Esophagus squamous epithelium (tissue), 5 donors: ENCODE measurements at places on chromosomes 11 and 22.

DNA sequence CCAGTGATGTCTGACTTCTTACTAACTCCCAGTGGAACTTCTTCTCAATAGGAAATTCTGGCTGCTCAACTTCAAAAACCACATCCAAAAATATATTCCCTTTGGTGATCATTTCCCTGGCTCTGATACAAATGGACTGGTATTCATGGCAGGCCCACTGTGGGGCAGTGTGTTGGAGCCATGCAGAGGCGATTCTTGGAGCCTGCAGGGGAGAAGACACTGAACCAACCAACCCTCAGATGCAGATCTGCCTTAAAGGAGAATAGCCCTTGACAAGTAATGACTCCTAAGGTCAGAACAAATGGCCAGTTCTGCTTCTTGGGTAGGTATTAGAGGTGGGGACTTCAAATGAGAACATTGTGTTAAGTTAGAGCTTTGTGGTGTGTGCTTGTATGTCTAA, 12.2 kb downstream of the OR4D9 start:
- DNase-seq, result no peak

DNA sequence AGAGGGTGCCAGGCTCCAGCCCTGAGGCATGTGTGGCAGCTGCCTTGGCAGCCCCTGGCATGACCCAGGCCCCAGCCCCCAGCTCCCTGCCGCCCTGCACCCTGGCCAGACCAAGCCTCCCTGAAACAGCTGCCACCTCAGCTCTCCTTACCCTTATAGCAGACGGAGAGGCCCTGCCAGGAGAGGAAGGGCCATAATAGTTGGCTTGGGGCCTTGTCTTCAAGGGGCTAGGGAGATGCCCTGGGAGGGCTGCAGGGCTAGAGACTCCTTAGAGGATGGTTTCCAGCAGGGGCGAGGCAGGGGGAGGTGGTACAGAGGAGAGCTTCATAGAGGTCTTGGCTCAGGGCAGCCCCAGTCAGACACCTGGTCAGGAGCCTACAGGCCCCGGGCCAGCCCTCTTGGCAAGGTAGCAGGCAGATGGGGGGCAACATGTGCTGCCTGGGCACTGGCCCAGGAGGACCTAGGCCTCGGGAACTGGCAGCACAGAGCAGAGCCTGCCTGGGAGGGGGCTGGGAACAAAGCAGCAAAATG, 13.0 kb downstream of the SMTN start:
- DNase-seq, result no peak

DNA sequence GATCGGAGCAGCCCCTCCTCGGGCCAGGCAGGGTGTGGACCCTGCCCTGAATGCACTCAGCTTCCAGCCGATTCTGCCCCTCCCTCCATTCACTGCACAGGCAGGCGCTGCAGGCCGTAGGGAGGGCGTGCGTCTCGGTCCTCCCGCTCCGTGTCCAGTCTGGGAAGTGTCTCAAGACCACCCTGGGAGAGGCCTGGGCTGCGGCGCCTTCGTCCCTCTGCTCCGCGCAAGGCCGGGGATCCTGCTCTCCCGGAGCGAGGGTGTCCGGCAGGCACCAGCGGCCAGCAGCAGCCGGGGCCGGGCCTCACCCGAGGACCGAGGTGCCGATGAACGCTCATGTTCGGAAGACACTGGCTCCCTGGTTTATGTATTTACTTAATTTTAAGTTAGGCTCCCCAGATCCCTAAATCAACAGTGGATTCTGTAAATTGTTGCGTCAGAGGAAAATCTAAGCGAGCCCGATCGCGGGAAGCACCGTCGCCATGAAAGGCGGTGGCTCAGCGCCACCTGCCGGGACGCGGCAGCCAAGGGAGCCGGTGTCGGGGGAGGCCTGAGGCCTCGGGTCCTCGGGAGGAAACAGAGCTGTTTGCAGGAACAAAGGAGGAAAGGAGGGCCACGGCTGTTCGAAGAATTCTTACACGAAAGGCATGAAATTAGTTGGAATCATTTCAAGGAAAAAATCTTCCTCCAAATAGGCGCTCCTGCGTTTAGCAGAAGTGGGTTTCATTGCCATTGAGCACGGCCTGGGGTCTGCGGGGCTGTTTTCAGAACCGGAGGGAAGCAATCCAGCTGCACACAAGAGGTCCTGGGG, 195.3 kb downstream of the BRD1 start:
- no peak for DNase-seq

DNA sequence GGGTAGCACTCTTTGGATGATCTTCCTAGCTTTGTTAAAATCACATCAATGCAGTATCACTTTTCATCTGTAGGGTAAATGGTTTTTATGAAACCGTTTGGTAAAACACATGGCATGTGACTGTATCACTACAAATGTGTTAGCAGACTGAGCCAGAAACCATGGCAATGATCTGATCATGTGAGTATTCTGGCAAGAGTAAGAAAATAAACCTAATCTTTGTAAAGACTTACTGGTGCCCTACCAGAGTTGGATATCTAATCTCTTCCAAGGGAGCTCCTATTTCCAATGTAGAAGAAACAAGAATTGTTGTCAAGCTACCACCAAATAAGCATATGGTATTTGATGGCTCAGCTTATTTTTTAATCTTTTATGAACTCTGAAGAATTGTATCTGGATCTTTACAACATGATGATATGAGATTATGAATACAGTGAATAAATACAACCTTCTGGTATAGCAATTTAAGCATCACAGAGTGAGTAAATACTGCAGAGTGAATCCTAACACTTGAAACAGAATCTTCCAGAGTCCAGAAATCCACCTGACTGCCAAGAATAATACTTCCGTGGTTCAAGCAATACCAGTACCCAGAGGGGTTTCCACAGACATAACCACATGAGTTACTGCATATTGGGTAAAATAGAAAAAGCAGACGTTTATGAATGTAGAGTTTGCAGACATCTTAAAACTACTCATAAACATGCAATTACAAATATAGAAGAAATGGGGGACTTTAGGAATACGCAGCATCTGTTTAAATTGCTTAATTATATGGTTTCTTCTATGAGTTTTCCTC, 238.8 kb downstream of the TTC28 start:
- no peak for DNase-seq

DNA sequence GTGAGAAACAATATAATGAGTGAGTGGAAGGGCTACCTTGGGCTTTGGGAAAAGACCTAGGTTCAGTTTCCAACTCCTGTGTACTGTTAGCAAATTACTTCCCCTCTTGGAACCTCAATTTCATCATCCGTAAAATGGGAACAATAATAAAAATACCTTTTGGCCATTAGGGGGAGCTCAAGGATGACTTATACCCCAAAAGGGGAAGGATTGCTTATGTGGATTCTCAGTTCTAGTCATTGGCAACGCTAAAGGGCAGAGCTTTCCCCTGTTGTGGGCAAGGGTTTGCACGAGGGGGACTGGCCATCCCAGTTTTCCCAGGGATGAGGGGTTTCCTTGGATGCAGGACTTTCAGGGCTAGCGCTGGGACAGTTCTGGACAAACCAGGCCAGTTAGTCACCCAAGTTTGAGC, 3.1 kb upstream of the COMMD9 start:
- no peak for DNase-seq

DNA sequence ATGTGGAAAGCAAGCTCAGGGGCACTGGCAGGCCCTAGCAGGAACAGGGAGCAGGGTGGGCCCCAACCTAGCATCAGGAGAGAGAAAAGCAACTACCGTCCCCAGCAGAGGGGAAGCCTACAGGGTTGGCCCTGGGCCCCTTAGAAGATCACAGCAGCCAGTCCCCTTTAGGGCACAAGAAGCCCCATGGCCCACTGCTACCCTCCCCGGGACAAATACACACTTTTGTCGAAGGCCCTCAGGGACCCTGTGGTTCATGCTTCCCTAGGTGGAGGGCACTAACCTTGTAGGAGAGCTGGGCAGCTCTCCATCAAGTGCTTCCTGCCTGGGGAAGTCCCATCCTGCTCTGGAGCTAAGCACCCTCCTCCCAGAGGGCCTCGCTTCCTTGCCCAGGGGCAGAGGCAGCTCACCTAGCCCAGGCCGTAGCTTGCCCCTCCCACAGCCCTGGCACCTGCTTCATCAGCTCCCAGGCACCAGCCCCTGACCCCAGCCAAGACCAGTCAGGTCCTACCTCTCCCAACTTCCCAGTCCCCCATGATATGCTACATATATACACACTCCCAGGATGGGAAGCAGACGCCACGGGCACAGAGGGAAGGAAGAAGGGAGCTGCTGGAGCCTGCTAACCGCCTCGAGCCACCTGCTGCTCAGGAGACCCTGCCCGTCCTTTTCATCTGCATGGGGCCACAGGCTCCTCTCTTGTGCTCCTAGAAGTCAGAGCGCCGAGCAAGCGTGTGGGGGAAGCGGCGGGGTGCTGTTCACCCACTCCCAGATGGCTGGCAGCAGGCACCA, 20.1 kb downstream of the SUN2 start:
- no peak for DNase-seq

- no peak for DNase-seq
Measured at GRCh38 chr11:35126879-35127581, 11.9 kb upstream of the CD44 start.

DNA sequence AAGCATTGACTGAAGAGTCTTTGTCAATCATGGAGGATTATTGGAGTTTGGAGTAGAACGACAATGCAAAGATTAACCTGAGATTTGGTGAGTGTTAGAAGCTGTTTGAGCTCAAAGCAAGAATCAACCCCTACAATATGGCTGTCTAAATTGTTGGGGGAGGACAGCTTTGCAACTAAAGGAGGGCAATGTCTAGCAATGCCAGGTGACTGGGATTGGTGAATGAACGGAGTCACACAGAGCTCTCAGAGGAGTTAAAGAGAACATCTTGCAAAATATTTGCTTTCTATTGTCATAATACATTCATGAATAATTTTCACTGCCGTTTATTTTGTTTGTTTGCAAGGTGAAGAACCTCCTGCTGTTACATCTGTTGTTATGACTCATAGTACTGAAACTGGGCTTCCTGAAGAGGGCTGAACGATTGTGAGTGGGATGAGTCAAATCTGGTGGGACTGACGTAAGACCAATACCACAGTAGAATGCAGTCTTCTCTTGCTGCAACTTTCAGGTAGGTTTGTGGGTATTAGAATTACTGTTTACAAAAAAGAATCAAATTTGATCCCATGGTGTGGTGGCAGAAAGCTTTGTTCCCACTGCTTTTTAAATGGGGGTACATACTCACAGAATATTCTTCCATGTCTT, 281.9 kb downstream of the CADM1 start:
- no peak for DNase-seq

- no peak for DNase-seq
Measured at GRCh38 chr11:118152552-118153471, at the start of gene SCN4B. Gene SCN4B (minus strand): TSS chr11:118152823. CDS start chr11:118152673, 150 bp downstream.

DNA sequence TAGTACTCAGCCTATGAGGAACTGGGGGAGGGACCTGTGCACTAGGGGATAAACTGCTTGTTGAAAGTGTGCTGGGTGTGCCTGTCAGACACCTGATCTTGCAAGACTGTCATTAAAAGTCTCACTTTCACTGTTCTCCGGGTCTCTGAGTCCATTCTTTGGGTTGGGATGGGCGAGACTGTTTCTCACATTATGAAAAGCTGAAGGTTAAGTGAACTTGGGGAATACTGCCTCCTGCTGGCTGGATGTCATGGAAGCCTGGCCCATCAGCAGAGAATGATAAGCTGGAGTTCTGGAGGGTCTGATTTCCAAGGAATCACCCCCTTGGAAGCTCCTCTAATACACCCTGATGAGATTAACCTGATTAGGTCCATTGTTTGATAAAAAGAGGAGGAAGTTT, 9.0 kb upstream of the VPREB1 start:
- DNase-seq, result no peak

- no peak for DNase-seq
Measured at GRCh38 chr22:37416827-37417226, 10.5 kb downstream of the ELFN2 start.

DNA sequence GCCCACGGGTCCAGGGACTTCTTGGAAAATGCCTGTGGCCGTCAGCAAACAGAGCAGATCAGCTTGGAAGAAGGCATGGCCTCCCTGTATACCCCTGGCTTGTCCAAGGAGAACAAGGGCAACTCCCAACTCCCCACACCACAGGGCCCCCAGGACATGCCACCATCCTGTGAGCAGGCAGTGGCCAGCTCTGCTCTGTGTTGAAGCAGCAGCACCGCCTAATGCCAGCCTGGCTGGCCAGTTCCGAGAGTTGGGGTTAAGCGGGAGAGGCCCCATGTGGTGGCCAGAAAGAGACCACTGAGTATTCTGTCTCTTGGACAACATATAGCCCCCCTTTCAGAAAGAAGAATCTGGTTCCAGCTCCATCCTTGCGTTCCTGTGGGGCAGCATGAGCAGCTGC, 209.2 kb downstream of the CTTN start:
- no peak for DNase-seq

DNA sequence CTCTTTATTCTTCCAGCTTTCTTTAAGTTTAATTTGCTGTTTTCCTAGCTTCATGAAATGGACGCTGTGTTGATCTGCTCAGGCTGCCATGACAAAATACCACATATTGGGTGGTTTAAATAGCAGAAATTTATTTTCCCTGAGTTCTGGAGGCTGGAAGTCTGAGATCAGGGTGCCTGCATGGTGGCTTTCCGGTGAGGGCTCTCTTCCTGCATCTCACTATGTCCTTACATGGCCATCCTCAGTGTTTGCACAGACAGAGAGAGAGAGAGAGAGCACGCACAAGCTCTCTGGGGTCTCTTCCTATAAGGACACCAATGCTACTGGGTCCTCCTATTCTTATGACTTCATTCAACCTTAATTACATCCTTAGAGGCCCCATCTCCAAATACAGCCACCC, 28.7 kb downstream of the MCAM start:
- no peak for DNase-seq

DNA sequence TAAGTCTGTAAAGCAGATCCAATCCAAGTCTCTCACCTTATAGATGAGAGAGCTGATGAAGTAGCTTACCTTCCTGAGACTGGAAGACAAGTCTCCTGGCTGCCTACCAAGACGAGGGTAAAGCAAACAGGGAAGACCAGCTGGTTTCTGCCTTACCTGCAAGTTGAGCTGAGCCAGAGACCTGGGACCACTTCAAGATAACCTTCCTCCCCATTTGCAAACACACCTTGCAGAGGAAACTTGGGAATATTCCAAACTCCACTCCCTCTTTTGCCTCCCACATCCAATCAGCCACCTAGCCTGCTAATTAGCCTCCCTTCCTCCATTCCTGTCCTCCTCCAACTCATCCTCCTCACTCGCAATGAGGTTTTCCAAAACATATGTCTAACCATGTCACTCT, 23.4 kb upstream of the ROBO3 start:
- DNase-seq, result no peak

DNA sequence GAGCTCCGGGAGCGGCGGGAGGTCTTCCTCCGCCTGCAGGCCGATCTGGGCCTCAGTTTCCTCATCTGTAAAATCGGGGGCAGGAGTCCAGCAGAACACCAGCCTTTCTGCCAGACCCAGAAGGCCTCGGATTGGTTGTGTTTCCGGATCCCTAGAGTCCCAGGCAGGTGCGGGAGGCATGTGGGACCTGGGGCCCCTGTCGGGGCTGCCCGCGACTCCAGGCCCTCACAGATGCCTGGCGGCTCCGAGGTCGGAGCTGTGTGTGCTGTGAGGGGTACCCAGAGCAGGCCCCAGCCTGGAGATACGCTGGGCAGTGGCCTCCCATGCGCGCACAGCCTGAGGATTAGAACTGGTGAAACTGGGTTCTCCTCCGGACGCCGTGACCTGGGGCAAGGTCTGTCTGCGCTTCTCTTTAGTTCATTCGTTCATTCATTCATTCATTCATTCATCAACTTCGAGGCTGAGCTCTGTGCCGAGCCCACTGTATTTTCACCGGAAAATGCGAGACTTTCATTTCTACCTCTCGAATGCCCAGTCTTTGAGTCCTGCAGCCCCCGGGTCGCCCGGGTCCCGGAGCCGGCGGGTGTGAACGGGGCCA, 24.6 kb downstream of the FLRT1 start:
- no peak for DNase-seq
